ENCODE measurements at places on chromosomes 12 and 14. TPM values are rescaled to one million over a fixed set of nuclear protein-coding genes. Genes with fewer than 3 reads are reported as not detected.
A peak's percentile ranks its signal among the peaks of the same experiment; 100 is the strongest.

The MYF6 gene
- not detected for total RNA-seq

The TBX3 gene
- 89.4 TPM for total RNA-seq

The KLRD1 gene
- total RNA-seq, result 0.06 TPM

The LBHD2 gene
- total RNA-seq, result not detected

The A2ML1 gene
- total RNA-seq, result 0.36 TPM

The KRT73 gene
- not detected for total RNA-seq

The LUM gene
- 0.15 TPM for total RNA-seq

The PRPH gene
- total RNA-seq, result 0.15 TPM

The DBX2 gene
- total RNA-seq, result not detected

The KRT2 gene
- 0.23 TPM for total RNA-seq

The TSPAN19 gene
- total RNA-seq, result not detected

The TAS2R20 gene
- total RNA-seq, result 0.46 TPM

The KRT85 gene
- not detected for total RNA-seq

The LHX5 gene
- 0.23 TPM for total RNA-seq

The ANAPC7 gene
- total RNA-seq, result 112 TPM

The CLEC2D gene
- total RNA-seq, result 3.3 TPM

GRCh38 chr12:43826681-43827080 is 9.2 kb upstream of the TMEM117 start:
- no peak for DNase-seq

GRCh38 chr12:65608319-65608916 is 215.9 kb upstream of the HMGA2 start:
- DNase-seq, result peak; percentile 74

DNA sequence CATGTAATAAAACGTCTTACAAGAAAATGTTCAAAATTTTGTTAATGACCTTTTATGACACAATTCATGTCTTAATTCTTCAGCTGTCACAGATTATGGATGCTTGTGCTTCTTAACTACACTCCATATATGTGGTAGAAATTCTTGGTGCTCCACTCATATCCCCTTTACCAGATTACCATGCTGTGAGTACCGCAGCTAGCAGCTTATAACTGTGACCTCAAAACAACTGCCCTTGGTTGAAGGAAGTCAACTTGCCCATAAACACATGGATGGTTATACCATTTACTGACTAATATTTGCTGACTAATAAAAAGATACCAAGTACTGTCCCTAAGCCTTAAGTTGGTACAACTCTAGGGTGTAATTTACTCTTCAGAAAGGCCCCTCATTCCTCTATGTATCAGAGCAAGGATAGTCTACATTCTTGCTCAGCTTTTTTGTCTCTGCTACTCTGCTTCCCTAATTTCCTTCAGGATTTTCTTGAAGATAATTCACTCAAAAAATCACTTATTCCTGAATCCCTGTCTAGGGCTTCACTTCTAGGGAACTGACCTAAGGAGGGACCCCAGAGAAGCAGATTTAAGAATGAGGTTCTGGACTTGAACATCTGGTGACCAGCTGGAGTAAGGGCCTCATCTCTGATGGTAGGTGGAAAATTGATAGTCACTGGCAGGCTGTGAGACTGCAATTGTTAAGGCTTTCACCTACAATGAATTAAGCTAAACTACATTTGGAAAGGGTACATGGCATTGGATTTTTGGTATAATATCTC is 152.3 kb downstream of the SLC6A15 start:
- DNase-seq, result no peak

DNA sequence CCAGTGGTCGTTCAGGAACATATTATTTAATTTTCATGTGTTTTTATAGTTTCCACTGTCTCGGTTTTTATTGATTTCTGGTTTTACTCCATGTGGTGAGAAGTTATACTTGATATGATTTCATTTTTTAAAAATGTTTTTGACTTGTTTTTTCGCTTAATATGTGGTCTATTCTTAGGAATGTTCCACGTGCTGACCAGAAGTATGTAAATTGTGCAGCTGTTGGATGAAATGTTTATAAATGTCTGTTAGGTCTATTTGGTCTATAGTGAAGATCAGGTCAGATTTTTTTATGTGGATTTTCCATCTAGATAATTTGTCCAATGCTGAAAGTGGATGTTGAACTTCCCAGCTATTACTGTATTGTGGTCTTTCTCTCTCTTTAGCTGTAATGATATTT is 433.8 kb upstream of the MIS18BP1 start:
- DNase-seq, result no peak

- DNase-seq, result peak; percentile 13
These were observed 56.4 kb upstream of the GRIP1 start for GRCh38 chr12:66735275-66735674.

GRCh38 chr12:66061557-66062289 is 68.8 kb downstream of the LLPH start:
- DNase-seq, result no peak

DNA sequence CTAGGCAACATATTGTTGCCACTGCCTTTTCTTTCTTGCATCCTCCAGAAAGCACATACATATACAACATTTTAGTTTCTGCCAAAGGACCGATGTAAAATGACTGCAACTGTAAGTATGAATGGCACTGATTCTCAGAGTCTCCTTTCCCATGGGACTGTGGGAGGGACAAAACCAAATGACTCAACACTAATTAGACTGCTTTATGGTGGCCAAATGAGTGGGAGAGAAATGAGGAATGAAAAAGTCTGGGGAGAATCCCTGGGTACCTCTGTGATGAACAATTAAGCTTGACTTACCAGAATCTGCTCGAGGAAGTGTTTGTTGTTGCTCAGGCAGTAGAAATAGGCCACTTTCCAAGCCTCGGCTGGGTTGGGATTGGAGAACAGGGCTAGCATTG is 10.1 kb downstream of the ZFYVE26 start:
- DNase-seq, result no peak

DNA sequence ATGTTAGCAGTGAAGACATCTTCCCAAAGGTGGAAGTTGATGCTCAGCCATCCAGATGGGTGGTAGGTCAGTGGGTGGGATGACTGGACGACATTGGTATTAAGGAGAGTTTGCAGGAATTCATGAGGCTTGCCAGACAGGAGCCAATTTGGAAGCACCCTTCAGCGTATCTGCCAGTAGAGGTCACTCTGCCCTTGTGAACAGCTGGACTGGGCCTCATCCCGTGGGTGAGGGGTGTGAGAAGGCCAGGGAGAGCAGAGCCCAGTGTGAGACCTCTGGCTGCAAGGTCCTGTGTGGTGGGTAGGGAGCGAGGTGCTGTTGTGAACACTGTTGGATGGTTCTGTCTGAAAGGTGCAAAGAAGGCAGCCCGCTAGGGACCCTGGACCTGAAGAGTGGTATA is 37.7 kb downstream of the SLC5A8 start:
- no peak for DNase-seq

DNA sequence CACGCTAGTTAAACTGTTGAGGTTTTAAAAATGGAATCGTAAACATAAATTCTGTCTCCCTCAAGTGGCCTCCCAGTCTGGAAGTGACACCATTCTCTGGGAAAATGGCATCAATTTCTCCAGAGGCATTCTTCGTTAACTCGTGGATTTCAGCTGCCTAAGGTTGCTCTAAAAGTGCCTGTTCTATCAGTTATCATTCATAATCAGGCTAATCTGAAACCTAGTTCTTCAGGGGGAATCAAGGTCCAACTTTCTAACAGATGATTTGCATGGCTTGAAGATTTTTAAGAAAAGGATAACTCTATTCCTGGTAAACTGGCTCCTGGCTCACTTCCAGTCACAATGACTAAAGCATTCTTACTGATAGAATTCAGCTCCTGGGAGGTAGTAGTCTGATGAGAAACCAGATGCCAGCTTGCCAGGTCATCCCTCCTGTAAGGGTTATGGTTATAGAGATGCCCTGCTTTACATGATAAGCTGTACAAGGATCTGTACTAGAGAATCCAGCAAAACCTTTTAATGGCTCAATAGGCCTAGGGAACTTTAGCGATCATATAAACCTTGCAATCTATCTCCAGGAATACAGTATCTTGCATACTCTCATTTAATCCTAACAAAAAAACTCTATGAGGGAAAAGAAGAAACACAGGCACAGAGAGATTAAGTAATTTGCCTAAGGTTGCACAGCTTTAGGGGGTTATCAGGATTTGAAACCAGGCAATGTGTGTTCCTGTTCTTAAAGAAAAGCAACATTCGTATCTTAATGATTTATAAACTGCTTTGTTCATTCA is 1.5 kb downstream of the L3HYPDH start:
- peak; percentile 100 for DNase-seq

DNA sequence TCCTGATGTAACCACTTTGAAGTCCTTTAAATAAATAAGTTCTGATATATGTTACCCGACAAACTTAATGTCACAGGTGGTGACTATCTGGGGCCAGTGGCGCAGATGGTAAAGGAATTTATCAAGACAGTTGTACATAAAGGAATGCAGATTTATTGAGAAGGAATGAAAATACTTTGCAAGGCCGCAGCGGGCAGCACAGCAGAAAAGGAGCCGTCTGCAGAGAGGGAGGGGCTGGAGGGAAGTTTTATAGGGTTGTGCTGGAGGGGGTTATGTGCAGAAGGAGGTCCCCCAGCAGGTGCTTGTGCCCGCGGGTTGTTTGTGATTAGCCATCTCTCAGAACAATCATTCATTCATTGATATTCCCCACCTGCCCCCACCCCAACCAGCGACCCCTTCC is 17.4 kb downstream of the GPRC5D start:
- DNase-seq, result no peak

- no peak for DNase-seq
These were observed 410.8 kb downstream of the NAV3 start for GRCh38 chr12:78241446-78241845.

GRCh38 chr12:32783029-32783428 is 27.3 kb upstream of the YARS2 start:
- no peak for DNase-seq

DNA sequence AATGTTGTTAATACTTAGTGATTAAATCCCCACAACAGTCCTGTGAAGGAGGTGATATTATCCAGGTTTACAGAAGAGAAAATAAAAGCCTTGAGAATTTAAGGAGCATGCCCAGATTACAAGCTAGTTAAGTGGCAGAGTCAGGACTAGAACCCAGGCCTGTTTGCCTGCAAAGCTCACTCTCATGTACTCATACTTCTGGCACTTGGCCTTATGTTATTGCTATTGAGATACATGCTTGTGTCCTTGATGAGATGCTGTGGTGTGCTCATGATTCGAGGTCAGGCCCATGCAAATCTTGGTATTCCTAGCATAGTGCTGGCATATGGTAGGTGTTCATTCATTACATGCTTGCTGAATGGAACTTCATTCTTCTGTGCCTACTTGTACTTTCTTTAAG is 7.6 kb upstream of the EID3 start:
- no peak for DNase-seq

DNA sequence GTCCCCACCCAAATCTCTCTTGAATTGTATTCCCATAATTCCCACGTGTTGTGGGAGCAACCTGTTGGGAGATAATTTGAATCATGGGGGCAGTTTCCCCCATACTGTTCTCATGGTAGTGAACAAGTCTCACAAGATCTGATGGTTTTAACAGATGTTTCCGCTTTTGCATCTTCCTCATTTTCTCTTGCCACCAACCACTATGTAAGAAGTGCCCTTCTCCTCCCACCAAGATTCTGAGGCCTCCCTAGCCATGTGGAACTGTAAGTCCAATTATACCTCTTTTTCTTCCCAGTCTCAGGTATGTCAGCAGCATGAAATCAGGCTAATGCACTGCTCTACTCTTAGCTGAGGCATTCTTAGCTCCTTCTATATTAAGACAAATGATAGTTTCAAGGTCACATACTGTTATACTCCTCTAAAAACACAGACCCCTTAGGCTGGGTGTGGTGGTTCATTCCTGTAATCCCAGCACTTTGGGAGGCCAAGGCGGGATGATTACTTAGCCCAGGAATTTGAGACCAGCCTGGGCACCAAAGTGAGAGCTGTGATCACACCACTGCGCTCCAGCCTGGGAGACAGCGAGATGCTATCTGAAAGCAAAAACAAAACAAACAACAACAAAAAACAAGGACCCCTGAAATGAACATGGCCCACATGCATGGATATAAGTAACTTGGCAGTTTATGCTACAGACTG is 3.6 kb downstream of the SCAF11 start:
- DNase-seq, result no peak

- no peak for DNase-seq
These were observed 3.6 kb downstream of the ANKRD9 start for GRCh38 chr14:102505775-102506625.

- DNase-seq, result no peak
These were observed 39.0 kb downstream of the NID2 start for GRCh38 chr14:52029881-52030280.

DNA sequence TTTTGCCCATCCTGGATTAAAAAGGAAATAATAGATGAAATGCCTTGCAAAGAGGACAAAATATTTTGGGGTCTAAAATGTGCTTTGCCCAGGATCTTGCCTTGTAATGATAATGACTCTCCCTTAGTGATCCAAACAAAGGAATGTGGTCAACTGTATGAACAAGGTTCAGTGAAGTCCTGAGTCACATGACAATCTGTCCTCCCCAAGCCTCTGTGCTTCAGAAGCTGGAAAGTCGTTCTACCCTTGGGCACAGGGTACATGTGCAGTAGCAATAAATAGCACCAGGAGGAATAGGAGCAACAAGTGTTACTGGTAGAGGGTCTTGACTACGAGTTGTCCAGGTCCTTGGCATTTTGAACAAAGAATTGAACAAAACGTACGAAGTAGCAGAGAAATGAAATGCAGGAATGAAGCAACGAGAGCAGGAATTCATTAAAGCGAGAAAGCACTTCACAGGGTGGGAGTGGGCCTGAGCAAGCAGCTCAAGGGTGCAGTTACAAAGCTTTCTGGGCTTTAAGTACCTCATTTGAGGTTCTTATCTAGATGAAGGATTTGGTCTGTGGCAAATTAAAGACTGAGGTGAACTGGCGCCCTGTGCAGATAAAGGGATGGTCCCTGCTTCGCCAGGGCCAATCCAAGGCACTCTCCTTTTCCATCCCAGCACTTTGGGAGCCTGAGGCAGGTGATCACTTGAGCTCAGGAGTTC is 65.8 kb downstream of the RESF1 start:
- DNase-seq, result no peak

DNA sequence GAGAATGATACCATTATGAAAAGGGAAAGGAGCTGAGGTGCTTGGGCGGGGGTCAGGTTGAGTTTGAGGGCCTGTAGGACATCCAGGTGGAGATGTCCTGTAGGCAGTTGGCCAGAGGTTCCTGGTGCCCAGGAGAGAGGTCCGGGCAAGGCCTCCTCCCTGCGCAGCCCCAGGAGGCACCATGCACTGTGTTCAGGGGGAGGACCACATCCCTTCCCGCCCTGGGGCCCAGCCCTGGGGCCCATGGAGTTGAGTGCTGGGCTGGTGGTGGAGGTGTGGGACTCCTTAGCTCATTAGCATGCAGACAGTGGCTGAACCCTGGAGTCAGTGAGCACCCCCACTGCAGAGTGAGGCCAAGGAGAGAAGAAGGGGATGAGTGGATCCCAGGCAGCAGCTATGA is 5.7 kb upstream of the FAIM2 start:
- no peak for DNase-seq

- DNase-seq, result peak; percentile 89
These were observed 6.7 kb downstream of the DDX47 start for GRCh38 chr12:12819752-12820311.

GRCh38 chr14:86331341-86331740 is 801.4 kb downstream of the FLRT2 start:
- DNase-seq, result no peak

GRCh38 chr12:13195250-13195649 is 1.3 kb upstream of the EMP1 start:
- DNase-seq, result peak; percentile 71

All from PC-3 (cell line).